ENCODE measurements at places on chromosomes 3 and 15.
A peak's percentile ranks its signal among the peaks of the same experiment; 100 is the strongest.

- peak; percentile 62 for DNase-seq
Observed at GRCh38 chr15:75648156-75649000, 666 bp downstream of the SNX33 start.

DNA sequence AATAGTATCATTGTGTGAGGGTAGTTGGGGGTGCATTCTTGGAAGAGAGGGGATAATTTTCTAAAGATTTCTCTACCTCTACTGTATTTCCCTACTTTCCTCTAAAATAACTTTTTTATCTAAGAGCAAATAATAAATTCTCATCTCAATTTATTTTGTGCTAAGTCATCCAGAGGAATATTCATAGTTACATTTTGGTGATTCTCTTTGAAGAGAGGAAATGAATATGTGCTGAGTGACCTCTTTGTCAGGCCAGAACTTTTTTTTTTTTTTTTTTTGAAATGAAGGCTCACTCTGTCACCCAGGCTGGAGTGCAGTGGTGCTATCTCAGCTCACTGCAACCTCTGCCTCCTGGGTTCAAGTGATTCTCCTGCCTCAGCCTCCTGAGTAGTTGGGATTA lies 15.1 kb upstream of the CCDC80 start:
- no peak for DNase-seq

DNA sequence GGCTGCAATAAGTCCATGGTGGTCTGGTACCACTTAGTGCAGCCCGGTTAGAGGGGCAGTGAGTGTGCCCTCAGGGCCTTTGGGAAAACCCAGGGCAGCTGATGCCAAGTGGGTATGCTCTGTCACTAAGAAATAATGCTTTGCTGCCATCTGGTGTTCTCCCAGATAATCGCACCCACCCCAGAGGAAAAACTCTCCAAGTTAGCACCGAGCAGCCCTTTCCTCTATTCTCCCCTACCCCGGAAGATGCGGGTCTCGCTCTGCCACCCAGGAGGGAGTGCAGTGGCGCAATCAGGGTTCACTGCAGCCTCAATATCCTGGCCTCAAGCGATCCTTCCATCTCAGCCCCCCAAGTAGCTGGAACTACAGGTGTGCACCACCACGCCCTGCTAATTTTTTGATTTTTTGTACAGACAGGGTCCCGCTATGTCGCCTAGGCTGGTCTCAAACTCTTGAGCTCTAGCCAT lies 21.3 kb upstream of the DAPK2 start:
- peak; percentile 68 for DNase-seq

GRCh38 chr3:81440661-81441060 lies 320.8 kb downstream of the GBE1 start:
- no peak for DNase-seq

GRCh38 chr3:141414800-141415462 lies 46.6 kb downstream of the ZBTB38 start:
- DNase-seq: no peak

GRCh38 chr3:16739541-16740105 lies 134.4 kb upstream of the DAZL start:
- no peak for DNase-seq

DNA sequence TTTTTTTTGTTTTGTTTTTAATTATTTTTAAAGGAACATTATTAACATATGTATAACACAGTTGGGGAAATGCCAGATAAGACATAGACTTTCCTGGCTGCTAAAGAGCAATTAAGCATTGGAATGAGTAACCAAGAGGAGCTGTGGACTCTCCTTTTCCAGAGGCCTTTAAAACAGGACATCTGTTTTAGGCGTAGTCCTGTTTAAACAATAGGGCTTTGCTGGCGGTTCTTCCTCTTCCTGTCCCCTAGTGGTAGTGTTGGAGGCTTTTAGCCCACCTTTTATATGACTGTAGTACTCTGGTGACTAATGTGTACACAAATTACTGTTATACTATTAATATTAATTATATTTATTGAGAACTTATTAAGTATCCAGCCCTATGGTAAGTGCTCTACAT lies 81.9 kb downstream of the PPARG start:
- DNase-seq: no peak

GRCh38 chr15:24957691-24958090 lies 2.9 kb downstream of the SNRPN start:
- DNase-seq: no peak

DNA sequence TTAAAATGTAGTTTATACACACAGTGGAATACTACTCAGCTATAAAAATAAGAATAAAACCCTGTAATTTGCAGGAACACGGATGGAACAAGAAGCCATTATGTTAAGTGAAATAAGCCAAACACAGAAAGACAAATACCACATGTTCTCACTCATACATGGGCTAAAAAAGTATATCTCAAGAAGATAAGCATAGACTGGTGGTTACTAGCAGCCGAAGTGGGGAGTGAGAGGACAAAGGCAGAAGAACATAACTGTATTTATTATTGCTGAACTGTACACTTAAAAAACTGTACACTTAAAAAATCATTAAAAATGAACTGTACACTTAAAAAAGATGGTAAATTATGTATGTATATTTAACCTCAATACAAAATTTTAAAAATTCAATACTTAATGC lies 11.0 kb downstream of the UBE3A start:
- DNase-seq: no peak

DNA sequence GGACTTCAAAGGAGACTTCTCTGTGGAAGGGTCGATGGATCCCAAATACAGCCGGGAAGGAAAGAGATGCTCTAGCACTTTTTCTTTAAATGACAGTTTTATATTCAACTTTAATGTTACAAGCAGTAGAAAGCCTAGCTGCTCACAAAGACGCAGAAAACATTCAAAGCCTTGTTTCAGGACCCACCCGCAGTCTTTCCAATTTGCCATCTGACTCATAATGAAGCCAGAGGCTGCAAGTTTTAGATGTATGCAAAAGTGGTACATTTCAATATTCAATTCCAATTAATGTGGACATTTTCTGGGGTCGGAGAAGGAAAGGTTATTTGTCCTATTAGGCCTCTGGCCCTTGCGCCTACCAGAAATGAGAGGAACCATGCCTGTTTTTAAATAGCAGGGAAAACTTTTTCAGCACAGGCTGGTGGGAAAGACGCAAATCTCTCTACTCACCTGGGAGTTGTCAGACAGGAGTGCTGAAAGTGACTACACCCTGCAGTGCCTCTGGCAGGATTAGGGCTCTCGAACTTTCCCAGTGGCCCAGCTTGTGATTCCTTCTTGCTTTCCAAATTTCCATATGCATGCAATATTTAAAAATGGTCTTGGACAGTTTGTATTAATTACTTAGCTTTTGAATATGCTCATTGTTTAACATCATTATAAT lies 117.4 kb upstream of the MBNL1 start:
- DNase-seq: no peak

All from frontal cortex (tissue), 4 donors.